ENCODE measurements at places on chromosomes 13 and 19. TPM values are rescaled to one million over a fixed set of nuclear protein-coding genes. Genes with fewer than 3 reads are reported as not detected.
A peak's percentile ranks its signal among the peaks of the same experiment; 100 is the strongest.

Gene MBD3L3
- not detected for total RNA-seq

Gene RGL3
- total RNA-seq: 23.5 TPM

Gene CGB3
- total RNA-seq: not detected

GRCh38 chr19:13181747-13182388 lies 31.7 kb downstream of the IER2 start:
- DNase-seq: peak; percentile 66

- no peak for DNase-seq
These were observed 18.3 kb upstream of the CCNP start for GRCh38 chr19:40244579-40245317.

- DNase-seq: no peak
These were observed 1.6 kb downstream of the GPC5 start for GRCh38 chr13:91400063-91400399.

DNA sequence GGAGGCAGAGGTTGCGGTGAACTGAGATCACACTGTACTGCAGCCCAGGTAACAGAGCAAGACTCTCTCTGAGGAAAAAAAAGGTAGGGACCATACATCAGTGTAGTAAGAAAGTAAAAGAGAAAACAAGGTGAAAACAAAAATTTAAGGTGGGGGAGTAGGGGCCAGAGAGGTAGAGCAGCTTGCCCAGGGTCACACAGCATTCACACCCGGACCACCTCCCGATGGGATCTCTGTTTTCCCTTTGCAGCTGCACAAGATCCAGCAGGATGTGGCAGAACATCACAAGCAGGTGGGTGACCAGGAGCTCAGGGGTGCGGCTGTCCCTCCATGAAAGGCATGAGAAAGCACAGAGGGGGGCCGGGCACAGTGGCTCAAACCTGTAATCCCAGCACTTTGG lies 4.5 kb downstream of the TLE6 start:
- DNase-seq: no peak

GRCh38 chr13:25281193-25281934 lies 5.9 kb downstream of the MTMR6 start:
- DNase-seq: no peak

DNA sequence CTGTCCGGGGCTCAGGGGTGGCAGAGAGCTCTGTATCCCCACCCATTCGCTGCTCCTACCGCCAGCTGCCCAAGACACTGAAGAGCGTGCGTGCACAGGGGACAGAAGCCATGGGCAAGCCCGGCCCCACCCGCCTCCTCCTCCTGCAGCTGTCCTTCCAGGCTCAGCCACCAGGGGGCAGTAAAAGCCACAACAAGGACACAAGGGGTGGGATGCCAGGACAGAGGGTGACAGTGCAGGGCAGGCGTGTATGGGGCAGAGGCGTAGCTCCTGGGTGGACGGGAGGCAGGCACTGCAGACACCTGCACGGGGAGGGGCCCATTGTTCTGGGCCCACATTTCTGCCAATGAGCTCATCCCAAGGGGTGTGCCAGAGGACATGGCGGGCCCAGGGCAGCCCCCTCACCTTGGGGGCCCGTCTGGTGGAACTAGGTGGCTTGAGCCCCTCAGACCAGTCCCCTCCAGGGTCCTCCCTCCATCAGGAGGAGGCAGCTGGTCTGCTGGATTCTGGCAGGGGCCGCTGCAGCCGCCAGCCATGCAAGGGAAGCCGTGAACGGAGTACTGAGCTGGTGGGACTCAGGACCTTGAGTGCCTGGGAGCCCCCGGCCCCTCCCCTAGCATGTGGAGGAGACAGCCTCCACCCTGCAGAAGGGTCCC lies 61.2 kb downstream of the MLLT1 start:
- peak; percentile 92 for DNase-seq

DNA sequence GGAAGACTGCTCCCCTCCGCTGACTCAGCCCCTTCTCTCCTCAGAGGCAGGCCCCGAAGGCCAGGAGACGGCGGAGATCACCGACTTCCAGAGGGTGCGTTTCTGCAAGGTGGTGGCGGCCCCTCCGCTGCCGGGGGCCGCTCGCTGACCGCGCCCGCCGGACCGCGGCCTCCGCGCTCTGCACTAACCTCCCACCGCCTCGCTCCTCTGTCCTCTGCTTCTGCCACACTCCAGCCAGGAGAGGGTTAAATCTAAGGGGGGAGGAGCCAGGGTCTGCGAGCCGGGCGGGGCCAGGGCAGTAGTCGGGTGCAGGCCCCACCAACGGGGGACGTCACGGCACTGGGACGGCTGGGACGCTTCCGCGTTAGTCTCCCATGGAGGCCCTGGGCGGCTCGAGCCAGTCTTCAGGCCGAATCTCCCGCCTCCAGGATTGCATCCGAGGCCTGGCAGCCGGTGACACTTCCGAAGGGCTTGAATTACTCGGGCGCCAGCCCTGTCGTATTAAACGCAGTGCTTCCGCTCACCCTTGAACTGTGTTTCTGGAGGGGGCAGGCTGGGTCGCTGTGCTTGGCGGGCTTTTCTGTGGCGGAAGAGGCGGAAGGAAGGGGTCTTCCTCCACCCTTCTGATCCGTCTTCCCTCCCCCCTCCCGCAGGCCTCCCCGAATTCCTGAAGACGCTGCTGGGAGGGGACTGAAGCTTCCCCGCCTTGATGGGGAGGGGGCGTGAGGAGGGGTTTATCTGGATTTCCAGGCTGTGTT lies 1.2 kb upstream of the INAFM1 start:
- DNase-seq: peak; percentile 79

DNA sequence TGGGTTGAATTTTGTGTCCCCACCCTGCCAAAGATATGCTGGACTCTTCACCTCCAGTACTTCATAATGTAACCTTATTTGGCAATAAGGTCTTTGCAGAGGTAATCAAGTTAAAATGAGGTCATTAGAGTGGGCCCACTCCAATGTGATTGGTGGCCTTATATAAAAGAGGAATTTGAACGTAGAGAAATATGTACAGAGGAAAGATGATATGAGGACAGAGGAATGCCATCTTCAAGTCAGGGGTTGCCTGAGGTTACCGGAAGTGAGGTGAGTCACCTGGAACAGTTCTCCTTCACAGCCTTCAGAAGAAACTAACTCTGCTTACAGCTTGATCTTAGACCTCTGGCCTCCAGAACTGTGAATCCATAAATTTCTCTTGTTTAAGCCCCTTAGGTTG lies 69.9 kb downstream of the GPC5 start:
- no peak for DNase-seq

DNA sequence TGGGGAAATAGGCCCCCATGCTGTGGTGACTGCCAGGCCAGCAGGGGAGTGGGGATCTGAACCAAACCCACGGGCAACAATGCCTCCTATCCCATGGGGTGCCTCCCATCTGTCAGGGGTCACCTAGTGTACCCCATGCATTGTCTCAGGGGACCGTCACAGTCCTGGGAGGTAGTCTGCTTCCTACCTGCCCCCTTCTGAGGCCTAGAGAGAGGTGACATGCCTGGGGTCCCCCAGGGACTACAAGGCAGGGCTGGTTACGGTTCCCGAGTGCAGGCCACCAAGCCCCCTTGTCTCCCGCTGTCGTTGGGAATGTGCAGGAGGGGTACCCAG lies 11.1 kb downstream of the NDUFB7 start:
- DNase-seq: no peak

All from PC-3 (cell line).